ENCODE measurements at places on chromosomes 3 and 15. TPM values are rescaled to one million over a fixed set of nuclear protein-coding genes. Genes with fewer than 3 reads are reported as not detected.

The SMCO1 gene
- total RNA-seq, result 0.38 TPM

The APPL1 gene
- 84.4 TPM for total RNA-seq

The BCL6 gene
- 11.7 TPM for total RNA-seq

The TF gene
- total RNA-seq, result 1,294 TPM

The USP19 gene
- total RNA-seq, result 81.2 TPM

All from camera-type eye (tissue), 1 donor.